ENCODE measurements at places on chromosomes 7 and 10.

DNA sequence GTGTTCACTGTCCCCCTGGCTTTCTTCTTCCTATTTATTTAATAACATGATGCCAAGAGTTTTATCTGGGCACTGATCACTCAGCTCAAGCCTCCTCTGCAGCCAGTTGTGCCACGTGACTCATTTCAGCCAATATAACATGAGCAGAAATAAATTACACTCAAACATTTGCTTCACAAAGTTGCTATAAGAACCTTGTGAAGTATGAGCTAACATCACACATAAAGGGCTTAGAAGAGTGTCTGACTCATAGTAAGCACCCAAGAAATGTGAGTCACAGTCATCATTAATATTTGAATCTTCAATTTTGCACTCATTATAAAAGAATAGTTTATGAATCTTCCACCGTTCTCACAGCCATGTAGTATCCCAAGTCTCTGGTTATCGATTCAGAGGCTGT is 414.6 kb upstream of the NPVF start:
- DNase-seq: no peak

DNA sequence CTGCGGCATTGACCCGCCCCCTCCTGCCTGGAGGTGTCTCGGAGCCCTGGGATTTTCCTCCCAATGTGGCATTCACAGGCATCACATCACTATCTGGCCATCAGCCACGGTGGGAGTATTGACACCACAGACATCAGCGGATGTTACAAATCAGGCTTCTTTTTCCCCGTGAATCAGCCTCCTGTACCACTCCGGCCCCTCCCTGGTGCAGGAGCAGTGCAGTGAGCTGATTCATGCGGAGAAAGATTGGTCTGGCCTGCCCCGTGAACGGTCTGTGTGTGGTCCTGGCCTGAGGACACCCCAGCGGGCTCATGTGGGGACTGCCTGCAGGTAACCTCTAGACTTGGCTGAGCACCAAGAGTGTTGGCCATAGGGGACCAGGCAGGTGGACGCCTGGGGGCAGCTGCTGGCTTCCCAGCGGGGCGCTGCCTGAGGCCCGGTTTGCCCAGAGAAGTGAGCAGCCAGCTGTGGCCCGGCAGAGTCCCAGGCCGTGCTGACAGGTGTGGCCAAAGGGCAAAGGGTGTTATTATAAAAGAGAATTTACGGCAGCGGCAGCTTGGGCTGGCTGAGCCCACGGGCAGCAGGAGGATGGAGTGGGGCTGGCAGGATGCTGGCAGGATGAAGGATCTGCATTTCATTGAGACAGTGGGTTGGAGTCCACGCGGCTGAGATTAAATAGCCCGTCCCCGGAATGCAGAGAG is 32.1 kb upstream of the GNA12 start:
- DNase-seq: no peak

DNA sequence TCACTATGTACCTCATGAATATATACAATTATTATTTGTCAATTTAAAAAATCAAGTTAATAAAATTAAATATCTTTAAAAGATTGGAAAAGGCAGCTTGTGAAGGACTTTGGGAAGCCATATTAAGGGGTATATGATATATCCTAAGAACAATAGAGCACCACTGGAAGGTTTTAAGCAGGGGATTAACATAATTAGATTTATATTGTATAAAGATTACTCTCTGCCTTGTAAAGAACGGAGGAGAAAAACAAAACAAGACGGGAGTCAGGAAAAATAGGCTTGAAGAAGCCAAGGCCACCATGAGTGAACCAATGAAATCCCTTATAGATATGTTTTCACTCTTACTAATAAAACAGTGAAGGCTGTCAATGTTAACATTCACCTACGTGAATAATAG is 11.1 kb upstream of the CNNM1 start:
- no peak for DNase-seq

- no peak for DNase-seq
Observed at GRCh38 chr7:125412890-125413665, 483.5 kb upstream of the POT1 start.

DNA sequence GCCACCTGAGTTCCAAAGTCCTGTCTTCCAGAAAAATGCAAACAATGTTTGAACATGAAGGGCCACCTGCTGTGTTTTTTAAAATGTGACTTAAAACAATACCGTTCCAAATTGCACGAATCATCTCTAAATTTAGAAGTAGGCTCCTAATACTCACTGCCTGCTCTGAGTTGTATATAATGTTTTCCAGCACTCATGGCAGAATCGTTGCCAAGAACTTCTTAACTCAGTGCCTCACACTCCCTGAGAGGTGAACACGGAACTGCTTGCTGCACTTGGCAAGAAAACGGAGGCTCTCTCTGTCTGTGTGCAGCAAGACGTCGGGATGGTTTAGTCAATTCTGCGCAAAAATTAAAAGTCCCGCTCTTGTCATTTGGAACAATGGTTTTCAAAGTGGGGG is 757.3 kb upstream of the AUTS2 start:
- DNase-seq: no peak

DNA sequence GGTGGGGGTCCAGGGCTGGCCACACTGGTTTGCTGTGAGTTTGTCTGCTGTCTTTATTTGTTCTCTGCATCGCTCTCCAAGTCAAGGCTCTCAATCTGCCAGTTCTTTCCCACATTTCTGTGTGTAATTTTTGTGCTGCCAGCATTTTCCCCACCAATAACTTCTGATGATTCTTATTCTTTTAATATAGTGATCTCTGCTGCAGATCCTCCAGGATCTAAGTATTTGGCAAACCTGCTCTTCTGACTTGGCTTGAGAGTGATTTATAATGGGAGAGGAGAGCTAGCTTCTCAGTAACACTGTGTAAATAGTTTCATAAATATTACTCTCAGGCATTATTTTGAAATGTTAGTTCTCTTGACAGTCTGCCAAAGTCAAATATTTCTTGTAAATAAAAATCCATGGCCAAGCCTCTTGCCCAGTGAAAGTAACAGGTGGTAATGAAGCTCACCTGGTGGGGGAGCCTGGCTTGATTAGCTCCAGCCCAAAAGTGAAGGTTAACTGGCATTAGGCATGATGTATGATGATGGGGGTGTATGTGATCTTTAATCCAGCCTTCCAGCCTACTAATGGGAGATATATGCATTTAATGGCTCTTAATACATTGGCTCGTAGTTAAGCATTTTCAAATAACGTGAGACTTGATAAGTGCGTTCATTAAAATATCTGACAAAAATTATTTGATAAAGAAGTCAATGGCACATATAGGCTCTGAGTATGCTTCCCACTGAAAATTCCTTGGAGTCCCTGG is 1055.9 kb downstream of the KCNMA1 start:
- no peak for DNase-seq

DNA sequence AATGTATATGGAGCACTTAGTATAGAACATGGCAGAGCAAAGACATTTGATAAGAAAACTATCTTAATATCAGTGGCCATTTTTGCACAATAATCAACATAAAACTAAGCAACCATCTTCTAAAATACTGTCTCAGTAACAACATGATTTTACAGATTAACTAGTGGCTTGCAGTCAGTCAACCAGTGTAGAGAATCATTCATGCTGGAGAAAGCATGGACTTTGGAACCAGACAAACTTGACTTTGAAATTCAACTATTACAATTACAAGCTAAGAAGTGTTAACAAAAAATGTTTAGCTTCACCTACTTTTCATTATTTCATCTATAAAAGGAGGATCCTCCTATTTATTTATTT is 27.7 kb downstream of the CUBN start:
- DNase-seq: no peak

- DNase-seq: no peak
Observed at GRCh38 chr7:2425749-2426148, 22.3 kb downstream of the CHST12 start.

- DNase-seq: no peak
Observed at GRCh38 chr7:26372704-26373103, 81.0 kb downstream of the SNX10 start.

DNA sequence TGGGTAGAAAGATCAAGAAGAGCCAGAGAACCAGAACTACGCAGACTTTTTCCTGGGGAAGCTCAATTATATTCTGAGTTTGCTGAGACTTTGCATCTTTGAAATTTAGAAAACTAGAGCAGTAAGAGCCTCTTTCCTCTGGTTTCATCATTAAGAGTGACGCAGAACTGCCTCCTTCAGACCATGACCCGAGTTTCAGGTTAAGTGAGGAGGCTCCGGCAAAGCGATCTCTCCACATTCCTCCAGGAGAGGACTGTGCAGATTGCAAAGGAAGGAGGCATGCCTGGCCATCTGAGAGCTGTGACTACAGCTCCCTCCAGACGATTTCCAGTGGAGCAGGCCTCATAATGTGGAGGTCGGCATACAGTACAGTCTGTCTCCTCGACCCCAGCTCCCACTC is 115.8 kb upstream of the LANCL2 start:
- DNase-seq: no peak

DNA sequence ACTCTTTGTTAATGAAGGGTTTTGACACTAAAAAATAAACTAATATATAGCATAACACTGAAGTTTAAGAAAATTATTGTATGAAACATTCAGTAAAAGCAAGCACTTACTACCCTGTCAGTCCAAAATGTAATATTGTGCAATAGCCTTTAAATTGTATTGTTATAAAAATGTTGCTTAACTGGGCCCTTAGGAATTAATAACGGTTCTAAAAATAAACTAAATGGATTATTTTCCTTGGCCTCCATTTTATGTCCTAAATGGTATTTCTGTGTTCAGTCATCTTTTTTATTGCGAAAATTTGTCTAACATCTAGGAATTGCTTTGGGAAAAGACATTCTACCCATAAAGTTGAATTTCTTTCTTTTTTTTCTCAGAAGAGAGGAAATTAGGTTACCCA is 49.0 kb upstream of the ABI1 start:
- DNase-seq: no peak

All from esophagus squamous epithelium (tissue), 5 donors.